ENCODE measurements at places on chromosomes 1 and 21.

DNA sequence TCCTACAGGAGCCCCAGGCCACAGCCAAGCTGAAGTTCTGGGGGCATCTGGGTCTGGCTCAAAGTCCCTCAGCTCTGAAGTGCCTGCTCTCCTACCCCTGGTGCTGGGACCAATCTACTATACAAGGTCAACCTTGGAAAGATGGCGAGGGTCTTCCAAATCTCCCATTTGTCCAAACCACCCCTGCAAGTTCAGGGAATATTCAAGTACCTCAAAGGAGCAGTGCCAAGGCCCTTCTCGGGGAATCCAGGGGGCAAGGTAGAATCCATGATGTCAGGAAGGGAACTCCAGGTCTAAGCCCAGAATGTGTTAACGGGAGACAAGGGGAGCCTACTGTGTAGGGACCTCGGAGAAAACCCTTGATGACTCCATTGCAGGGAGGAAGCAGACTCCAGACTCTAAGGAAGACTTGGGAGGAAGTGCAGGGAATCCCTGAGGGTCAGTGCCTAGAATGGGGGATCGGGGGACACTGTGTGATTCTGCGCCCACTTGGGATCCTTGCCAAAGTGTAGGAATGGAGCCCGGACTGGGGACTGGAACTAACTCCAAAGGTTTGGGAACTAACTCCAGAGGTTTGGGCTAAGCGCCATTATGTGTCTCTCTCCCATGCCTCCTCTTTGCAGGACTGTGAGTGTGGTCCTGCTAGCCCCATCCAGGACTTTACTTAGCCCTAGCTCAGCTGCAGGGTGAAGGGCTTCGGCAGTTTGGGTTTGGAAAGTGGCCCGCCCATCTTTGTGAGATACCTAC is 8.7 kb downstream of the TAL1 start:
- DNase-seq: no peak

DNA sequence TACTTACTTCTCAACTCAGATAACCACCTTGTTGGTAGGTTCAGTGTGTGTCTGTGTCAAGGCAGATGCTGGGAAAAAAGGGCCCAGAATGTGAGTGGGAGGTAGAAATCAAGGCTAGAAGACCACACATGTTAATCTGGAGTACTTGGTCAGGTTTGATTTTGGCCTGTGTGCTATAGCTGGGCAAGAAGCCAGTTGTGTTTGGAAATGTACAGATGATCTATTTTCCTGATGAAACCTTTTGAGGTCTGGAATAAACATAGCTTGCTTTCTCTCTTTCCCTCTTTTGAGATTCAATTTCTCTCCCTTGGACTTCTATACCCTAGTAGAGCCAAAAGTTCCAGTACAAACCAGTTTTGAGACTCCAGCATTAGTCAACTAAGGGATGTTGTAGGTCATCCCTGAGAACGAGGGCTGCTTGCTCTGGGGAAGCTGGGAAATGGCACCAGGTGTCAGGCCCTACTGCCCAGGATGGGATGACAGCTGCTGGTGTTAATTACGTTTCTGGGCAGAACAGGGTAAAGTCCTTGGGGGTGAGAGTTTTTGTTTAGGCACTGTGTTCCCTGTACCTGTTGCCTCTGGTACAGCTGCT is 15.8 kb downstream of the MAPKAPK2 start:
- no peak for DNase-seq

GRCh38 chr21:44272284-44272858 is 10.7 kb upstream of the DNMT3L start:
- no peak for DNase-seq

- no peak for DNase-seq
Observed at GRCh38 chr1:93519199-93519829, 71.4 kb downstream of the FNBP1L start.

- DNase-seq: no peak
Observed at GRCh38 chr1:226373376-226373775, 34.5 kb downstream of the PARP1 start.

DNA sequence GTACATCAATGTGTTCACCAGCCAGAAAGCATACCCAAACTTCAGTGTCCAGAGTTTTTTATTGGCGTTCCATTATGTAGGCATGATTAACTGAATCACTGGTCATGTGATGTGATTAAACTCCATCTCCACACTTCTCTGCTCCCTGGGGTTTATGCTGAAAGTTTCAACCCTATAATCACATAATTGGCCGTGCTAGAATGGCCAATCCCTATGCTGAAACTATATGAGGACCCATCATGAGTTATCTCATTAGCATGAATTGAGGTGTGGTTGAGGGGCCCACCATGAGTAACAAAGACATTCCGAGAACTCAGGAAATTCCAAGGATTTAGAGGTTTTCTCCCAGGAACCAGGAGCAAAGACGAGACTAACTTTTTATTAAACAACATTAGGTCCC is 31.8 kb upstream of the FBXO28 start:
- no peak for DNase-seq

DNA sequence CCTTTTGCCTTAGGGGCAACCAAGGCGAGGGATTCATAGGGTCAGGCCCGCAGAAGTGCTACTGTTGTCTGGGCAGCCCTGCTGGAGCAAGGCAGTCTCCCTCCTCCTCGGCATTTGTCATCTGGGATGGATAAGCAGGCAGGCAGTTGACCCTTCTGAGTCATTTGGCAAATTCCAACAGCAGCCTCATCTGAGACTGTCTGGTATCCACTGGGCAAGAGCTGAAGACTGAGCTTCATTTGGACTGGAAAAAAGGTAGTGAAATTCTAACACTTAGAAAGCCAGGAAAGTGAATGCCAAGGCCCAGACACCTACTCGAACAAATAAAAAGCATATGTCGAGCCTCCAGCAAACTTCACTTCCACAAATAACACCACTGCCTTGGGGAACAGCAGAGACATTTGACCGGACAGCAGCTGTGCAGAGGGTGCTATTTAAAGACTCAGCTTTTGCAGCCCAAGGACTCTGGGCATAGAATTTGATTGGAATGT is 4.0 kb upstream of the ZBTB40 start:
- no peak for DNase-seq

GRCh38 chr1:9721606-9722377 is 70.3 kb downstream of the PIK3CD start:
- peak; percentile 91 for DNase-seq

DNA sequence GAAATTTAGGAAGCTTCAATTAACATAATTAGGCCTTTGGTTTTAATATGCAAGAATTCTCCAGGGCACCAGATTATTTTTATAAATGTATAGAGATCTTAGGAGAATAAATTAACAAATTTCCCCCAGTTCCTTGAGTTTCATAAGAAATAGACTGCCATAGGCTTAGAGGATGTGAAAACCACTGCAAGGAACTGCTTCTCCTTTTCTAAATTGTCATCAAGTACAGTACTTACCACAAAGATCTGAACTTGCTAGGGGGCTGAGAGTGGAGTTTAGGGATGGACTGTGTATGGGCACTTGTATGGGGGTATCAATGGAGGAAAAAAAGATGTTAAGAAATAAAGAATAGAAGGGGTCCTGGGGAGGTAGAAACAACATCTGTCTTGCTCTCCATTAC is 31.1 kb downstream of the LHX8 start:
- no peak for DNase-seq

DNA sequence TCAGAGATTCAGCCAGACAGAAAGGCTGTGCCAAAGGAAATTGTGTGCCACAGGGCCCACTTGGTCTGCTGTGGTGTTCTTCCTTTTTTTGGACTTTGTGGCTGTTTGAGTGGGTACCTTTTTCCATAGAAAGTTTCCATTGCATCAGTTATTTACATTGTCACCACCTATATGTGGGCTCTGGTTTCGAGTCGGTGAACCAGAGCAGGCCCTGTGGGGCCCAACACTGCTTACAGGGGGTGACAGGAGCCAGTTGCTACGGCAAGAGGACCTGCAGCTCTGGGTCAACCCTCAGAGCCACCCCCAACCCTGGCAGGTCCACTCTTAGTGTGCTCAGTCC is 157.0 kb upstream of the EDN2 start:
- peak; percentile 71 for DNase-seq

DNA sequence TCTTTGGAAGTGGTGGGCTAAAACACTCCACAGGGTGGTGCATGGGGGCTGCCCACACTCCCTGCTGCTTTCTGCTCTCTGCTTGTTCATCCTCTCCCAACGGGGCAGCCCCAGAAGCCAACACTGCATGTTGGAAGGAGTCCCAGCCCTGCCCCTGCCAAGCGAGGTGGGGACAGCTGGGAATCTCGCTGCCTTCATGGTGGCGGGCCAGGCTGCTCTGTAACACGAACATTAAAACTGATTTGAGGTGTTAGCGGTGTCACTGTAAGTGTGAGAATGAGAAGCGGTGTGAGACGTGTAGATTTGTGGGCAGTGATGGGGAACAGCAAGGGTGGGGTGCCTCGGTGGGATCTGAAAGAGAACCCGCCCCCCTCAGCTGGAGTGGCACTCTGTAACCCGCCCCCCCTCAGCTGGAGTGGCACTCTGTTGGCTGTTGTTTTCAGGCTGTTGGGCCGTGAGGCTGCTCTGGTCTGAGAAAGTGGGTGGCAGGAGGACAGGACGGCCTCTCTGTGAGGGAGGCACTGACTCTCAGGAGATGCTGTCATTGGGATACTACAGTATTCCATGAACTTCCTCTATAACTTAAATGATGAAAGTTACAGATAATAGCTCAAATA is 80.9 kb downstream of the PCBP3 start:
- DNase-seq: no peak

- no peak for DNase-seq
Observed at GRCh38 chr21:15433091-15433490, 296.7 kb upstream of the USP25 start.

- DNase-seq: no peak
Observed at GRCh38 chr1:187692799-187693198, 864.0 kb downstream of the PLA2G4A start.

DNA sequence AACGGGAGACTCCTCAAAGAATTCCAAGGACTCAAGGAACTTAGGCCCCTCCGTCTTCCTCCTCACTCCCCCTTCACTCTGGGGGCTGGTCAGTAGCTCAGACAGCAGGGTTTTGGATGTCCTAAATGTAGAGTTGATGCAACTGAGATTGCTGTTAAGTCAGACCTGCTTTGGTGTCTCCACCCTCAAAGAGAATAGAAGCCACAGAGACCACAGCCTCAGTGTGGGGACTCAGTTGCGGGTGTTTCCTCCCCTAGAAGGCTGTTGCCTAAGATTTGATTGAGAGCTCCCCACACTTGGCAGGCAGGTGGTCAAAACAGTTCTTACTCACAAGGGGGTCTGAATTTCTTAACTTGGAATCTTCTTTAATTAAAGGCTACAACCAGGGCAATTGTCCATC is 7.6 kb downstream of the MAN1C1 start:
- peak; percentile 54 for DNase-seq

GRCh38 chr1:37157634-37158033 is 123.3 kb upstream of the GRIK3 start:
- no peak for DNase-seq

DNA sequence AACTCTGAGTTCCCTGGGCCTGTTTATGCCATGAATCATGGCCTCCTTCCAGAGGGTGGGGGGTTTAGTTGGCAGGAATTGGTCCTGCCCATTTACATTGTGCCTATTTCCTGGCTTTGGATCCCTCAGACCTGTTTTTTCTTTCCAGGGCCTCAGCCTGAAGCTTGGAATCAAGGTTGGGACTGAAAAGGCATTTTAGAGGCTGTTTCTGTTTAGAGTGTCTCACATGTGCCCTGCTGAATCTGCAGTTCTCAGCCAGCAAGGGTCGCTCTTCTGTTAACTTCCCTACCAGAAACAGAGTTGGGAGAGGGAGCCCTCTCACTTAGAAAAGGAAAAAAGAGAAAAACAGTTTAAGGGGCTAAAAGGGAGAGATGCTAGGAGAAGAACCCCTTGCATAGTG is 191.1 kb downstream of the PTPRC start:
- no peak for DNase-seq

- no peak for DNase-seq
Observed at GRCh38 chr21:32448803-32449594, 36.5 kb downstream of the EVA1C start.

GRCh38 chr1:6109688-6110087 is 64.0 kb downstream of the KCNAB2 start:
- DNase-seq: no peak

DNA sequence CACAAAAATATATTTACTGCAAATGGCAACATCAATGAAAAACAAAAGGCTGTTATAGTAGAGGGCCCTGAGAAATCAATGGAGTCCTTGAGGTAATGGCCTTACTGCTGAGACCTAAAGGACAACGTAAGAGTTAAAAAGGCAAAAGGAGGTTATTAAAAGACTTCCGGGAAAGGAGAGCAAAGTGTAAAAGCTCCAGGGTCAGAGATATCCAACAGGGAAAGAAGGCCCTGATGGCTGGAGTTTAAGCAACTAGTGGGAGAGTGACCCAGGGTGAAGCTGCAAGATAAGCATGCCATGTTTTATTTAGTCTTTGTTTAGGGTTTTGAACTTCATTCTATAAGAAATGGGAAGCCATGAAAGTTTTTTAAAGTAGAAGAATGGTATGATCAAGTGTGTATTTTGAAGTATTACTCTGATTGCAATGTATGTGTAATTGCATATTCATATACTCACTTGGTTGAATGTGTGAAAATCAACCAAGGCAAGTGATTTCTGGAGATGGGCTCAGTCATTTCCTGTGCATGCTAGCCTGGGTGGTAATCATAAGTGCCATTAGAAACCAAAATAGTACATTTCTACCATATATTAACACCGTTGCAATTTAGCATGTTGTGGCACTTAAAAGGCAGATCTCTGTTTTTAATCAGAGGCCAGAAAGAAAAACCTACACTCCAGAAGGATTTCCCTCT is 5.3 kb upstream of the DPYD start:
- no peak for DNase-seq

DNA sequence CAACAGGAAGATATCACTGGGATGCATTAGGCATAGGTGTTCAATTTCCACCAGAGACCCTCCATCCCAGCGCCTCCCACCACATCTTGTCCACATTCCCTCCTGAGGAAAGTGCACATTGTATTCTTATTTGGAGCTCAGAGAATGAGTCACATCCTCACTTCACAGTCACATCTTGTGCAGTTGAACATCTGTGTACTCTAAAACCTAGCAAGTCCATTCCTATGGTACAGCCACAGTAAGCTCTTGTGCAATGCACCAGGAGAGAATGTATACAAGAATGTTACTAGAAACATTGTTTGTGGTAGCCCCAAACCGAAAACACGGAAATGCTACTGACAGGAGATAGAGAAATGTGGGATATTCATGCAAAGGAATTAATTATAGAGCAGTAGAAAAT is 1.6 kb upstream of the KDF1 start:
- DNase-seq: no peak

DNA sequence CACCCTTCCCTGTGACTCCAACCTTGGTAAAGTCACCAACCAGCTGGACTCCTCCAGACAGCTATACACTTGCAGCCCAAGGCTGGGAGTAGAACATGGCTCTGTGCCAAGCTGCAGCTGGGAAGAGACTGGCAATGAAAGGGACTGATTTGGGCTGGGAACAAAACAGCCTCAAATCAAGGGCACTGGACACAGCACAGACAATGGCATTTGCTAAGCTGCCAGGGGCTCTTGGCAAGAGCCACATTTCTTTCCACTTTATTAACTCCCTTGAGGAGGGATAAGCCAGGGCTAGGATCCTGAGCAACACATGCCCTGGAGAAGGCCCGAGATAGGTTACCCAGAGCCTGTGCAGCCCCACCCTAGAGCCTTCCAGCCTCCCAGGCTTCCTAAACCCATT is 12.0 kb downstream of the SYT11 start:
- no peak for DNase-seq
